Aorta (tissue), 5 donors: ENCODE measurements at places on chromosomes 6 and 20. TPM values are rescaled to one million over a fixed set of nuclear protein-coding genes. Genes with fewer than 3 reads are reported as not detected.
A peak's percentile ranks its signal among the peaks of the same experiment; 100 is the strongest.

Gene PGK2
- total RNA-seq, result not detected

Gene WDR46
- total RNA-seq, result 40.6 TPM

Gene CEP162
- total RNA-seq, result 14.3 TPM

GRCh38 chr20:17568972-17569521 is 828 bp upstream of the DSTN start:
- DNase-seq, result peak; percentile 95

GRCh38 chr6:4901386-4902061 is 102.3 kb downstream of the RPP40 start:
- DNase-seq, result no peak

- no peak for DNase-seq
These were observed 2.6 kb upstream of the HLA-B start for GRCh38 chr6:31359581-31359980.

- no peak for DNase-seq
These were observed 1.0 kb upstream of the TGM6 start for GRCh38 chr20:2379511-2380229.
